ENCODE measurements at places on chromosomes 7 and 10. TPM values are rescaled to one million over a fixed set of nuclear protein-coding genes. Genes with fewer than 3 reads are reported as not detected.

DNA sequence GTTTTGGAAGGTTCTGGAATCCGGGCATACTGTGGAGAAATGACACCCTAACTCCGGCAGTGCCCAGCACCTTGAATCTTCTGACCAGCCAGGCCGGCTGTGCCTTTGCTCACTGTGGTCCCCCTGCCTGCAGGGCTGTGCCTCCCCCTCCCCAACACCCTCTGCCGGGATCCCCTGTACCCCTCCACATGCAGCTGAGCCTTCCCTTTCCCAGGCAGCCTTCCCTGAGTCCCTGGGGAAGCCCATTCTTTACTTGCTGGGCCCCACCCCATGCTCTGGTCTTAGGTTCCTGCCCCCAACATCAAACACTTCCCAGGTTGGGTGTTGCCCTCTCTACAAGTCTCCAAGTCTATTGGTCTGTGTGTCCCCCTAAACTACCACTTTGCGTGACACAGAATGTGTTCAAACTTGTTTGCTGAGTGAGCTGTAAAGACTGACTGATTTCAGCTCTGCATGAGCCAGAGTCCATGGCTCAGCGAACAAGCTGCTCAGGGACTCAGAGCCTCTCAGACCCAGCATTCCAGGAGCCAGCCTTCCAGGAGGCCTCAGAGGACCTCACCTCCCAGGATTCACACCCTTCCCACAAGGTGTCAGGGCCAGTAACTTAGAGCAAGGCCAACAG, 31.6 kb downstream of the CALML5 start:
- no peak for DNase-seq

DNA sequence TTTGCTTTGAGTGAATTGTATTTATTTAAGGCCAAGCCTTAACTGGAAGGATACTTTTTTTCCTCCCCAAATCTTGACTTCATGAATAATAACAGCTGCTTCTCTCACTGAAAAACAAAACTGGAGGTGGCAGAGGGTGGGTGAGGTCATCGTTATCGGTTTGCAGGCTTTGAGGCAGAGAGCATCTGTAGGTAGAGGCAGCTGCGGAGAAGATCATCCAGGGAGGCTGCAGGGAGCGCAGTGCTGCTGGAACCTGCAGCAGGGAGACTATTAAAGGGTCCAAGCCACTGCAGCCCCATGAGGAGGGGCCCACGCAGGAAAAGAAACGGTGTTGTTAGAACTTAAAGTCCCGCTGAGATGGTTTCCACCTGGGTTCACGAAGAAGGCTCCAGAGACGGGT, 112.1 kb upstream of the SDK1 start:
- DNase-seq: no peak

The CHN2 gene
- total RNA-seq: 33.6 TPM

DNA sequence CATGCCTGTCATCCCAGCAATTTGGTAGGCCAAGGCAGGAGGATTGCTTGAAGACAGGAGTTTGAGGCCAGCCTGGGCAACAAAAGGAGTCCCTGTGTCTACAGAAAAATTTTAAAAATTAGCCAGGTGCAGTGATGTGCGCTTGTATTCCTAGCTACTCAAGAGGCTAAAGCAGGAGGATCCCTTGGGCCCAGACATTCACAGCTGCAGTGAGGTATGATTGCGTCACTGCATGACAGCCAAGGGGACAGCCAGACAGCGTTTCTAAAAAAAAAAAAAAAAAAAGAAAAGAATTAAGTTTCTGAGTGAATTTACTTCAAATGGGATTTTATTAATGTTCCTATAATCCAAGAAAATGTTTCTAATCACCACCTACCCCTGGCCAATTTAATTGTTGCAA, 87.4 kb upstream of the RNF148 start:
- no peak for DNase-seq

The POLR1F gene
- 9.1 TPM for total RNA-seq

The SEMA3D gene
- 1.9 TPM for total RNA-seq

GRCh38 chr10:103333934-103334520, 16.9 kb downstream of the PCGF6 start:
- no peak for DNase-seq

The NFE2L3 gene
- total RNA-seq: 0.57 TPM

DNA sequence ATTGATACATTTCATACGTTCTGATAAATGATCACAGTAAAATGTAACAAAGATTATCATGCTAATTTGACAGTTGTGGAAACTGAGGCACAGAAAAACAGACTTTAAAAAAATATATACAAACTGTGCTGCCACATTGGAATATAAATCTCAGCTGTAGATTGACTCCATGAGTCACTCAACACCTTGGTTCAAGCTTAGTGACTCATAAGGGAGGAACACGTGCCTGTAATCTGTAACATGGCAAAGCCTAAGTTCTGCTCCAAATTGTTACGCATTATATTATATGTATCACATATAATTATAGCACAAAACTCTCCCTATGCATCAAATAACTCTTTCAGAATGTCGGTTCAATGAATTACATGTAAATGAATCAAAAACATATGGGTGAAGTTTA, 1047.5 kb downstream of the GATA3 start:
- no peak for DNase-seq

DNA sequence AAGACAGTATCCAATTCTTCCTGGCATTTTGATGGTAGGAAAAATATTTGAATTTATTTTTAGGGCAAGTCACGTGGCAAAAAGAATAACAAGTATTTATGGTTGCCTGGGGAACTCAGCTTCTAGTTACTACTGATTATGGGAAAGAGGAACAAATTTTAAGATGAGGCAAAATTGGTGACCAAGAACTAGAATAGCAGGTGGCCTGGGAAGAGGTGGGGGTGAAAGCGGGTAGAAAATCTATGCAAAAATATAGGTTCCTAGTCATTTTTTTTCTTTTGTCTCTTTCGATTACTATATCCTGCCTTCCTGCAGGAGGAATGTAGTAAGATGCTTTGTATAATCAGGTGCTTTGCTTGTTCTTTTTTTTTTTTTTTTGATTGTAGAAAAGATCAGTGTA, 27.8 kb downstream of the ENTPD1 start:
- DNase-seq: no peak

DNA sequence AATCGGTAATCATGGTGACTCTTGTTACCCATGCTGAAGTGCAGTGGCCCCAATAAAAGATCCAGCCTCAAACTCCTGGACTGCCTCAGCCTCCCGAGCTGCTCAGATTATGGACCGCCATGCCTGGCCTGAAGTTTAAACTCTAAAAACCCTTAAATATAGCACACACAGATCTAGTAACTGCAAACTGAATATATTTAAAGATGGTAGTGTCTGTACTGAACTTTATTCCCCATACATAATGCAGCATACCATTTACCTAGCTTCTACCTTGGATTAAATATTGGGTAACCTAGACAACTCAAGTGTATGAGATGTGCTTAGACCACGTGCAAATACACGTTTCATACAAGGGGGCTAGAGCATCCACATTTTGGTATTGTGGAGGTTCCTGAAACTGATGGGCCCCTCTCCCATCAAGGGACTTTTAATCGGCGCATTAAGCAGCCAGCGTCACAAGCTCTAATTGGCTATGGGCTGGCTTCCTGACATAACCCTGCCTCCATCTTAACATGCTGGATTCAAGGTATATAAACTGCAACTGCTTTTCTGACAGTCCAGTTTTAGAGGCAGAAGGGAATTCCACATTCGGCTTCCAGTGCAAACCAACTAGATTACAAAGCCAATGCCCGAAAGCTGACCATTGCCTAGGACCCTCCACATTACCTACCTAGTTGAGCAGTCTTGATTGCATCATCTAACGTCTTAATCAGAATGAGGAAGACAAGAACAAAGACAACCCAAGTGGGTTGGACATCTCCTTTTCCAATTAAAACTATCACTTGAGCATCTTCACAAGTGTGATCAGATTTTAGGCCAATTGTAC, 13.0 kb downstream of the HNRNPA2B1 start:
- DNase-seq: no peak

- no peak for DNase-seq
Observed at GRCh38 chr7:80720146-80720545, 81.7 kb downstream of the CD36 start.

DNA sequence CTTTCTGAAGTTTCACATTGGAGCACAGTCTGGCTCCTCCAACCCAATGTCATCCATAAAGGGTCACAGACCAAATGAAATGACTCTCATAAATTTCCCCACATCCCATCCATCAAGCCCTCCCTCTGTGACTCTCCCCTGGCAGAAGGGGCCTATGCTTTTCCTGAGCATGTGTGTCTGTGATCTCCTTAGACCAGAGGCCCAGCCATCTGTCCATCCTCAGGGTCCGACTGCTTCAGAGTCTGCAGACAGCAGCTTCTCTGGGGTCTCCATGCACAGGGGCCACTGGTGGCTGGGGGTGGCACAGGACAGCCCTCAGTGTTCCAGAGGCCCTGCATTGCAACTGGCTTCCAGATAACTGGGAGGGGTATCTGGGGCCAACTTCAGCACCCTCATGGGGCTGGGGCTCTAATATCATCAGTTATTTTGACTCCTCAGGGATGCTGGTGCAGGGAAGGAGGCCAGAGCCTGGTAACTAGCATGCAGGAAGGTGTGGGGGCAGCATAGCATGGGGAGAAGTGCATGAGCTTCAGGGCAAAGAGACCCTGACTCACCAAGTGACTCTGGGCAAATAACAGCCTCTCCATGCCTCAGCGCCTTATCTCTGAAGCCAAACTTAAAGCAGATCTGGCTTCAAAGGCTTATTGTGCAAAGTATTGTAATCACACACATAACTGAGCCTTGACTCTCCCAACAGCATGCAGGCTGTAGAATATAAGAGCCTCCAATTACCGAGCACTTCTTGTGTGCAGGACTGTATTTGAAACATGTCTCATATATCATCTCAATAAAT, 266.9 kb downstream of the GRID1 start:
- DNase-seq: peak; percentile 38

DNA sequence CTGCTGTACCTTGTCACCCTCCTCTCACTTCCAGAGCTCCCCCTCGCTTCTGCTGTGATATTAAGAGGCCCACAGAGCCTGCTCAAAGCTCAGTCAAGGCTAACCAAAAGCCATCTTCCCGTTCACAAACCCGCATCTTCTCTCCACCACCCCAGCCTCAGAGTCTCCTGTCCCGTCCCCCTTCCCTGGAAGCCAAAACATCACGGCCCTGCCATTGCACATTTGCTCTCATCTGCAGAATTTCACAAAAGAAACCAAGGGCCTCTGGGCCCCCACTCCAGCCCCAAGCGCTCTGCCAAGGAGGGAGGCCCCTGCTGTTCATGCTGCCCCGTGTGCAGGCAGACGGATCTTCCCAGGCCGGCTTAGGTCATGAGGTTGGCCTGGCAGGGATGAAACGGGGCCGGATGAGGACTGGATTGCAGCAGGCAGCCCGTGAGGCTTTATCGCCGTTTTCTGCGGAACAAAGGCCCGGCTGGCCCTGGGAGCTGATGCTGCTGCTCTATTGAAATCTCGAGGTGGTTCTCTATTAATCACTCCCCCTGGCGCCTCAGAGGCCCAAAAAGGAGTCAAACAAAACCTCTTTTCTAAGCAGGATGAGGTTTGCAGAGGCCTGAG, 31.6 kb upstream of the FOXK1 start:
- DNase-seq: no peak

GRCh38 chr7:14635955-14636354, 266.6 kb downstream of the DGKB start:
- no peak for DNase-seq

DNA sequence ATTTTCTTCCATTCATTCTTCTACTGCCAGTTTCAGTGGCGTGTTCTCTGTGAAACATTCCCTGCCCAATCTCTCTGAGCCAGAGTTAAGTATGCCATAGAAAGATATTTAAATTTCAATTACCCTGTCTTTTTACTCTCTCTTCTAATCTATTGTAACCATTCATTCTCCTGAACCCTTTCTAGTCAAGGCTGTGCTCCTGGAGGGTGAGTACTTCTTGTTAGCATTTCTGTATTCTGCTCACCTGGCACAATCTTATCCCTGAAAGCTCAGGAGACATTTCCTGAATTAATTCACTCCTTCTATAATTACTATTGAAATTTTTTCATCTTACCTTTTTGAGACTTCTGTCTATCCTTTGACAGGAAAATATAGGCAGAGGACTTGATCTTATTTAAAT, 271.7 kb downstream of the HGF start:
- no peak for DNase-seq

GRCh38 chr10:131199646-131200045, 111.9 kb downstream of the TCERG1L start:
- peak; percentile 69 for DNase-seq

DNA sequence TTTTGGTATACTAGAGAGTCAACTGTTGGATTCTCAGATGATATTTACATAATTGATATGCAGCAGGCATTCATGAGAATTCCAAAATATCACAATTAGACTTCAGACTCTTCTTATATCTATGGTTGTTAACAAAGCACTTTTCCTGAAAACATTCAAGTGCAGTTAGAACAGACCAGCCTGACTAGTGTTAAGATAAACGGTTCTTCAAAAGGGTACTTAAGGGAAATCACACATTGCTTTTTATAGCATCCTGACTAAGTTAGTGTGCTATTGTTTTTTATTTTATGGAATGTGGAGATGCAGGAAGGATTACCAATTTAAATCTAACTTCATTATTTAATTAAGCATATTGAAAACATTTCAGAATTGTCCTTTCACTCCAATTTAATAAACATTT, 405.1 kb downstream of the PLXDC2 start:
- no peak for DNase-seq

The SORCS1 gene
- total RNA-seq: 0.43 TPM

GRCh38 chr7:27111042-27111750, 8.7 kb upstream of the HOXA2 start:
- DNase-seq: no peak

- DNase-seq: peak; percentile 92
Observed at GRCh38 chr7:2451171-2452073, 24.8 kb downstream of the GRIFIN start.

- DNase-seq: no peak
Observed at GRCh38 chr7:9842301-9842700, 1131.4 kb upstream of the PHF14 start.

The IDI2 gene
- total RNA-seq: 0.51 TPM

- DNase-seq: no peak
Observed at GRCh38 chr7:148828965-148829364, 55.1 kb downstream of the EZH2 start.

GRCh38 chr7:25789701-25790640, 362.0 kb upstream of the NFE2L3 start:
- DNase-seq: no peak

GRCh38 chr7:51062222-51062987, 254.2 kb downstream of the COBL start:
- DNase-seq: no peak

All from cardiac septum (tissue), 1 donor.